ENCODE measurements at places on chromosomes 2 and 18.

DNA sequence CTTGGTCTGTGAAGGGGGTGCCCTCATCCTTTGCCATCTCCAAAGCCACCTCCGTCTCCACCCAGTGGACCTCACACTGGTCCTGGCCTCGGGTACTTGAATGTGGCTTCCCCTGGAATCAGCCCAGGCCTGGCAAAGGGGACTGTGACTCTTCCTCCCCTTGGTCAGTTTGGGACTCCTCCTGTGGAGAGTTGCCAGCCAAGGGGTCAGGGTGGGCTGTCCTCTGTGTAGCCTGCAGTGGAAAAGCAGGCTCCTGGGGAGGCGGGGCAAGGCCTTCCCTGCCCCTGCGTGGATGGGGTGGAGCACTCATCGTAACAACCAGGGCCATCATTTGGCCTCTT is 59.8 kb downstream of the INHBB start:
- H3K27ac ChIP-seq: no peak overlapping the region
- no peaks in the 10 kb centered on the region for H3K27me3 ChIP-seq
- H3K4me1 ChIP-seq: no peaks in the 10 kb centered on the region
- DNase-seq: no peak
- H3K4me3 ChIP-seq: no peak overlapping the region

- no peaks in the 10 kb centered on the region for H3K27me3 ChIP-seq
- DNase-seq: no peak
- H3K27ac ChIP-seq: peak overlapping the region; percentile 40
- H3K4me3 ChIP-seq: no peak overlapping the region
These were observed 15.9 kb downstream of the CAPG start for GRCh38 chr2:85394261-85394681.

GRCh38 chr18:76494231-76495005 is 624 bp downstream of the ZNF516 start:
- no peak for DNase-seq
- peak overlapping the region; percentile 78 for H3K4me3 ChIP-seq
- peaks cover 6% of the 10 kb centered on the region for H3K4me1 ChIP-seq
- H3K36me3 ChIP-seq: no peaks in the 10 kb centered on the region
- no peaks in the 10 kb centered on the region for H3K27me3 ChIP-seq
- peak overlapping the region; percentile 4 for H3K27ac ChIP-seq

- no peak for DNase-seq
- no peaks in the 10 kb centered on the region for H3K27me3 ChIP-seq
- H3K27ac ChIP-seq: no peak overlapping the region
- no peaks in the 10 kb centered on the region for H3K4me1 ChIP-seq
These were observed 1045.7 kb upstream of the CELF4 start for GRCh38 chr18:38611036-38611964.

All from ascending aorta (tissue), 2 donors.